ENCODE measurements at places on chromosomes 6 and 20. TPM values are rescaled to one million over a fixed set of nuclear protein-coding genes. Genes with fewer than 3 reads are reported as not detected.

TFAP2D gene
- total RNA-seq = not detected

PSORS1C2 gene
- total RNA-seq = not detected

GSTA1 gene
- total RNA-seq = 15.9 TPM

OPN5 gene
- total RNA-seq = not detected

RSPO3 gene
- 8.5 TPM for total RNA-seq

SAMD5 gene
- total RNA-seq = under 0.01 TPM

ERVFRD-1 gene
- total RNA-seq = 1.2 TPM

PRSS35 gene
- not detected for total RNA-seq

DPPA5 gene
- not detected for total RNA-seq

OR2B6 gene
- total RNA-seq = not detected

TBXT gene
- not detected for total RNA-seq

OPRM1 gene
- 1.5 TPM for total RNA-seq

- peak; percentile 96 for DNase-seq
Observed at GRCh38 chr20:50415516-50416268, 94.5 kb upstream of the PTPN1 start.

GRCh38 chr20:59351157-59352040, 51.0 kb downstream of the EDN3 start:
- no peak for DNase-seq

- DNase-seq = no peak
Observed at GRCh38 chr20:50750145-50750671, 18.8 kb downstream of the PARD6B start.

DNA sequence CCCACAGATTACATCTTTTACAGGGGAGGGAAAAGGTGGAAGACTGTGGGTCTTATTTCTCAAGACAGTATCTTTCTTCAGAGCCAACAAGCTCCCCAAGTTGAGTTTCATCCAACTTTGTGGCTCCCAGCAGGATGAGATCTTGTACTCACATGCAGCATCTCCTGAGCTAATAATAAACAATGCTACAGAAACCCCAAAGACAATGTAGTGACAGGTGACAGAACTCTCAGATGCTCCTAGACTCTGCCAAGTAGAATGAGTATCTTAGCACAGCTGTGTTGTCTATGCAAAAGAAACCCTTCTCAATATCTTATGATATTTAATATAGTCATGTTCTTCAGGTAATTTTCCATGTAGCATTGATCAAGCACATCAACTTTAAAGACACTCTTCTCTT, 90.0 kb downstream of the TBX18 start:
- DNase-seq = no peak

DNA sequence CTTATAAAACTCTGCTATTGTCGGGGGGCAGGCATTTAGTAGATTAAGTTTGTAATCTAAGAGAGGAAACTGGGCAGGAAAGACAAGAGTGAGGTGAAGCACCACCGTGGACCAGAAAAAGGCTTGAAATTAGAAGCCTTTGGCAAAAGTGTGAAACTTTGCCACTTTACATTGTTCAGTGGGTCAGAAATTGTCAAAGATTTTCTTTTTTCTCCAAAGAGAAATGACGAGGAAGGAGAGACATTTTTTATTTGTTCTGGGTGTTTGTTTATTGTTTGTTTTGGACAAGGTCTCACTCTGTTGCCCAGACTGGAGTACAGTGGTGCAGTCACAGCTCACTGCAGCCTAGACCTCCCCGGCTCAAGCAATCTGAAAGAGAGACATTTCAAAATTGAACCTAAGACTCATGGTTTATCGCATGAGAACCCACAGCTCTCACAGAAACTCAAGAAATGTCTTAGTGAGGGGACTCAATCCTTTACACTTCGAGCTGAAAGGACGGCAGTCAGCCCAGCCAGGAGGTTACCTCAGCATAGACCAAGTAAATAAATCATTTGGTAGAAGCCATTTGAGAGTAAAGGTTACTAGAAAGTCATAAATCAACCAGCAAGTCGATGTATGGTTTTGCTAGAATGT, 262.8 kb upstream of the TAB2 start:
- no peak for DNase-seq

- DNase-seq = no peak
Observed at GRCh38 chr6:163455552-163455951, 41.0 kb downstream of the QKI start.

DNA sequence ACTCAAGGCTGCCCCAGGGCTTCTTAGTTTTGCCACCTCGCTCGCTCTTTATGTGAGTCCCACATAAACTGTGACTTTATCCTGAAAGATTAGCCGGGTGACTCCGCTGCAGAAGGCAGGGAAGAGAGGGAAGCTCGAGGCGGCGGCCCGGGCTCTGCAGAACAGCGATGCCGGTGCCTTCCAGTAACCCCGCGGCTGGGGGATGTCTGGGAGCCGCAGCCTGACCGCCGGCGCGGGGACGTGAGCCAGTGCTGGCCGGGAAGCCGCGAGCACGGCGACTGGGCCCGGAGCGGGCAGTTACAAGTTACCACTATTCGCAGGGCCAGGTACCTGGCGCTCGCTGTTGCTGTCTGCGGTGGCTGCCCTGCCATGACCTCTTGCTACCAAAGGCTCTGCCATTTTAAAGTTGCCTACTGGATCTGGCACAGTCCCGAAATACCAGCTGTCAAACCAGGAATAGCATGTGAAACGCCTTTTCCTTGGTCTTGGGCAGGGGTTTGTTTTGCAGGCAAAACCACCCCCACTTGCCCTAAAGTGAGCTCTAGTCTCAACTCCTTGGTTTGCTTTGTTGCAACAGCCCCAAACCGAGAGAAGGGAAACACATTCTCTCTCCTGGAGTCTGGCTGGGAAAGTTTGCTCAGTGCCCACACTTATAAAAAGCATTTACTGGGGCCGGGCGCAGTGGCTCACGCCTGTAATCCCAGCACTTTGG, 124.0 kb upstream of the SLC2A12 start:
- peak; percentile 62 for DNase-seq

DNA sequence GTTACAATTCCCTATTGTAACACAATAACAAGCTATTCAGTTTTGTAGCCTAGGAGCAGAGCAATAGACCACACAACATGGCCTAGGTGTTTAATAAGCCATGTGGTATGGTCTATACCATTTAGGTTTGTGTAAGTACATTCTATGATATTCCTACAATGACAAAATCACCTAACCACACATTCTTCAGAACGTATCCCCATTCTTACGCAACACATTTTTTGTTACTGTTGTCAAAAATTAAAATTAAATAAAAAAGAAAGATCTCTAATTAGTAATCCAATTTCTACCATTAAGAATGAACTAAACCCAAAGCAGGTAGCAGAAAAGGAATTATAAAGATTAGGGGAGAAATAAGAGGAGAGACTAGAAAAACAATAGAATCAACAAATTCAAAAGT, 44.0 kb downstream of the RANBP9 start:
- DNase-seq = no peak

DNA sequence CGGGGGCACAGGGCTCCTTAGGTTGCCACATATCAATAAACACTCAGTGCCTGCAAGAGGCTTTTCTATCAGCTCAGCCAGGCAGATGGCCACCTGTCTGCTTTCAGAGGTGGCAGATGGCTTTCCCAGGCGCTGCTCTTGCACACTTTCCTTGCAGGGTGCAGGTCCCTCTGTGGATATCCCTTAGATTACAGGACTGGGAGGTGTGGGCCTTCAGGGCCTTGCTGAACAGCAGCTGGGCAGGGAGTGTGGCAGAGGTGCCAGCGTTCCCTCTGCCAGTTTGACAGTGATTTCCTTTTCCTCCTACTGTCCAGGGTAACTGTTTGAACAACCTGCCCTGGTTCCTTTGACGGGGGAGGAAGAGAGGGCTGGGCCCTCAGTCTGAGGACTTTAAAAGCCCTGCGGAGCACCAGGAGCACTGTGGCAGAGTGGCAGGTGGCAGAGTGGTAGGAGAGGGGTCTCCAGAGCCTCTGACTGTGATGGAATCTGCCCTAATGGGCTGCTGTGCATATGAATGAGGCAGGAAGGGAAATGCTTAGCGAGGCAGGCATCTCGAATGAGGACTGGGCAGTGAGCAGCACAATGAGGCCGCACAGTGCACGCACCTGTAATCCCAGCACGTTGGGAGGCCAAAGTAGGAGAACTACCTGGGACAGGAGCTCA, 34.2 kb downstream of the ABHD12 start:
- no peak for DNase-seq

DNA sequence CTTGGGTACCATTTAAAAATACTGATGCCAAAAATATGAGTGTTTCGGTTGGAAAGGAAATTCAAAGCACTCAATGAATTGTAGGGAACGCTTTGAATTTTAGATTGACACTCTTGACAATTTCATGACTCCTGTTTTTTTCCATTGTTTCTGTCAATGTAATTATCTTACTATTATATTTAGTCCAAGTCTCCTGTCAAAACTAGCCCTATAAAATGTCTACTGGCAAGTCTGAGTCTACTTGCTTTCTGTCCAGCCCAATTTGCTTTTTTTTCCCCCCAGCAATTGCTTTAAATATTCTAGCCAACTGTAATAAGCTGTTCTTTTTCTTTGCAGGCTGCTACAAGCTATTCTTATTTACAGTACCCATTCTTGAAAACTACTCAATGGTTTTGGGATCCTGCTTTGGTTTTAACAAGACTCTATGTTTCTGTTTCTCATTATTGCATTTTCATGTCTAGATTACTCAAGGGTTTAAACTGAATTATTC, 1103.9 kb upstream of the GJE1 start:
- DNase-seq = no peak

- no peak for DNase-seq
Observed at GRCh38 chr20:8293750-8294149, 161.7 kb downstream of the PLCB1 start.

- no peak for DNase-seq
Observed at GRCh38 chr6:7628909-7629308, 38.9 kb downstream of the SNRNP48 start.

- no peak for DNase-seq
Observed at GRCh38 chr6:119728220-119728750, 378.7 kb upstream of the MAN1A1 start.

DNA sequence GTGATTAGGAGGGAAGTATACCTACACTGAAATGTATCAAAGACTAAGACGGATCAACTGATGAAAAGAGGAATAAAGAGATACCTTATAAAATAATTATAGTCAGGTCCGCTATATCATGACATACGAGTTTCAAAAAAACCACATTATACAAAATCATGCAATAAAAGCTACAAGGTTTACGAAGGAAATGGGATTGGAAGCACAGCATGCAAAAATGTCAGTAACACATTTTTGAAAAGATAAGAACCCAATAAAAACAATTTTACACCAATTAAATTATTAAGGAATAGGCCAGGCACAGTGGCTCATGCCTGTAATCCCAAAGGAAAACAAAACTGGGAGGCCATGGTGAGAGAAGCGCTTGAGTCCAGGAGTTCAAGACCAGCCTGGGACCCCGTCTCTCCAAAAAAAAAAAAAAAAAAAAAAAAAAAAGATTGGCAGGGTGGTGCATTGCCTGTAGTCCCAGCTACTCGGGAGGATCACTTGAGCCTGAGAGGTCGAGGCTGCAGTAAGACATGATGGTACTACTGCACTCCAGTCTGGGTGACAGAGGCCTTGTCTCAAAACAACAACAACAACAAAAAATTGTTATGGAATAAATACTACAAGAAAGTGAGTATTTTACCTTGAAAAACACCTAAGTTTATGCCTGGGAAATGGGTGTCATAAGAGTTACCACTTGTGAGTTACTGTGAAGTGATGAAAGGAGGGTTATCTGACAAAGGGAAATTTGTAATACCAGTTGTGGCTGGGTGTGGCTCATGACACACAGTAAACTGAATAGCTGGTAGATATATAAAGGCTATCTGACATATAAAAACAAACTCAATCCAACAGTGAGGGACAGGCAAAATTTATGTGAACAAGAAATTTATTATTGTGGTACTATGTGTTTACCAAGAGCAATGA, 45.2 kb downstream of the RANBP9 start:
- DNase-seq = peak; percentile 9

- no peak for DNase-seq
Observed at GRCh38 chr6:161772176-161772575, 498.3 kb upstream of the AGPAT4 start.

DNA sequence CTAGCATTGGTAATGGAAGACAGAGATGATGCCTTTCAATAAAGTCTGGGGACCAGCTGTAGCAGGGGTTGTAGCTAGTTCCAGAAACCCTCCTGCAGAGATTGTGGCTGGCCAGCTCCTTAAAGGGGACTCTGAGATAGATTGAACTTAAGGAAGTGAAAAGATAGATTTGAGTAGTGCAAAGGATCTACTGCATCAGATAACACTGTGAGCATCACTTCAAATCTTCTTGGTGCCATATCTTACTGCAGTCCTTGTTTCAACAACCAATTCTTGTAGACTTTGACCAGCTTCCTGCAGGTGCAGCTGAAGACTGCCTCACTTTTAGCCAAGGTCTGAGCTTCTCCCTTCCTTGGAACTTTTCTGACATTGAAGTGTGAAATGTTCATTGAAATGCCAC, 14.8 kb upstream of the CEP162 start:
- no peak for DNase-seq

DNA sequence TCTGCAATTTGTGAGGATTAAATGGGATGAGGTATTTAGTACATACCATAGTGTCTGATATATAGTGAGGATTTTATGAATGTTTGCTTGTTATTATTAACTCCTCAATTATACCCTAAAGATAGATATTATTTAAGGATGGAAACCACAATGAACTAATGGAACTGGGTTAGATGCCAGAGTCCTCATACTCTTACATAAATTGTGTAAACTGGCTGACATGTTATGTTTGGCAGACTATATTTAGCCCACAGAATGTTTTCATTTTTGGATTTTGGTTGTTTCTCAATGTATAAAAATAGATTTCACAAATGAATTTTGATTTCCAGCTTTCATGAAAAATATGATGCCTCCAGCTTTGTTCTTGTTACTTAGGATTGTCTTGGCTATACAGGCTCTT, 37.6 kb downstream of the HTR1B start:
- DNase-seq = no peak

DNA sequence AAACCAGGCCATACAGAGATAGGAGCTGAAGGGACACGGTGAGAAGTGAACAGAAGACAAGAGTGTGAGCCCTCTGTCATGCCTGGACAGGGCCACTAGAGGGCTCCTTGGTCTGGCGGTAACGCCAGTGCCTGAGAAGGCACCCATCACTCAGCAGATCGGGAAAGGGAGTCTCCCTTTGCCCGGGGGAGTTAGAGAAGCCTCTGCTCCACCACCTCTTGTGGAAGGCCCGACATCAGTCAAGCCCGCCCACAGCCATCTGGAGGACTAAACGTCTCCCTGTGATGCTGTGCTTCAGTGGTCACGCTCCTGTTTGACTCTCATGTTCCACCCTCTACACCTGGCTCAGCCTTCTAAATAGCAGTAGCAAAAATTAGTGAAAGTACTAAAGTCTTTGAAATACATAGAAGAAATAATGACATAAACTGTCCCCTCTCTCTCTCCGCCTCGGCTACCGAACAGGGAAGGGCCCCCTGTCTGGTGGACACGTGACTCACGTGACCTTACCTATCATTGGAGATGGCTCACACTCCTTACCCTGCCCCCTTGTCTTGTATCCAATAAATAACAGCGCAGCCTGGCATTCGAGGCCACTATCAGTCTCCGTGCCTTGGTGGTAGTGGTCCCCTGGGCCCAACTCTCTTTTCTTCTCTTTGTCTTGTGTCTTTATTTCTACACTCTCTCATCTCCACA, 66.7 kb downstream of the RPP21 start:
- peak; percentile 66 for DNase-seq

GRCh38 chr6:138404666-138405337, 779 bp downstream of the HEBP2 start:
- peak; percentile 68 for DNase-seq

- no peak for DNase-seq
Observed at GRCh38 chr6:128494440-128494839, 26.0 kb downstream of the PTPRK start.
